Stomach (tissue), 19 donors: ENCODE measurements at places on chromosomes 6 and 20. TPM values are rescaled to one million over a fixed set of nuclear protein-coding genes. Genes with fewer than 3 reads are reported as not detected.

The SNAP91 gene
- not detected for total RNA-seq

The ULBP3 gene
- 0.87 TPM for total RNA-seq

The DZANK1 gene
- total RNA-seq: 4.3 TPM

The NFATC2 gene
- 10.1 TPM for total RNA-seq

The TAAR8 gene
- total RNA-seq: not detected

- DNase-seq: peak; percentile 2
These were observed 1059.0 kb upstream of the EPHA7 start for GRCh38 chr6:94478133-94479005.

DNA sequence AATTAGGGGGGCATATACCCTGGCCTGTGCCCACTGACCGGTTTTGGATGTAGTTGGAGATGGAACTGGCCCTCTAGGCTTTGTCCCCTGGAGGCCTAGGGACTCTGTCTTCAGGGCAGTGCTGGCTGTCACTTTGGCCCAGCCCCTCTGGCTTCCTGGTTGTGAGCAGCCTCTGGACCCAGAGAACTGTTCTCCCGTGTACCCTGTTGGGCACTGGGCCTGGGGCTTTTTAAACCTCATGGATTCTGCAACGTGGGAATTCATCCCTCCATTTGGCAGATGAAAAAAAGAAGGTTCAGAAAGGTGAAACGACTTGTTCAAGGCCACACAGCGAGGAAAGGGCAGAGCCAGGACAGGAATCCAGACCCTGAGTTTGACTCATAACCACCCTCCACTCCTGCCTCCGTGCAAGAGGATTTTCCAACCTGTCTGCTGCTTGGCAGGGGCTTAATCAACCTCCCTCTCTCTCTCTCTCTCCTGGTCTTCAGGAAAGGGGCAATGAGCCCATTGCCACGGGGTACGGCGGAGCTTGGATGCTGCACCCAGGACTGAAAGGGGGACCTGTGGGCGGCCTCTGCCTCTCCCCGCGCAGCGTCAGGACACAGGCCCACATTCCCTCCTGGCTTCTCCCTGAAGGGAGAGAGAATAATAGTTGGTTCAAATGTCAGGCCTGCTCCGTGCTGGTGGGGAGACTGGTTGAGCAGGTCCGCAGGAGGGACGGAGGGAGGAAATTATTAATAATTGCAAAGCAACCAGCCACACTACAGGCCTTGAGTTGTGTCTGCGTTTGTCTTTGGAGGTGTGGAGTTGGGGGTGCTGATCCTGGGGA, 56.0 kb downstream of the CEBPB start:
- DNase-seq: peak; percentile 87

DNA sequence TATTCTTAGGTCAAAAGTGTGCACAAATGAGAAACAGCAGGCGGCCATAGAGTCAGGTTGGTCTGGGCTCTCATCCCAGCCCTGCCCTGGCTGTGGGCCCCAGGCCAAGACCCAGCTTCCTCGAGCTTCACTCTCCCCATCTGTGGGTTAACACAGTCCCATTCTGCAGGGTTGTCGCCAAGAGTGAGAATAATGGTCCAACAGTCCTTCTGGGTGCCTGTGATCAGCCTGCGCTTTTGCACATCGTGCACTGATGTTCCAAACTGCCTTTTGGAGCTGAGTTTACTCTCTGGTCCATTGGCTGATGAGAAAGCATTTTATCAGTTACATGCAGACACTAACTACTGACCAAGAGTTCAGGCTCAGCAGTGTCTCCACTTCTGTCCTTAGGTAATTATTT, 82.6 kb downstream of the INSM1 start:
- peak; percentile 52 for DNase-seq
